ENCODE measurements at places on chromosomes 2 and 18. TPM values are rescaled to one million over a fixed set of nuclear protein-coding genes. Genes with fewer than 3 reads are reported as not detected.

The POTEE gene
- 2.0 TPM for total RNA-seq

The LRRTM4 gene
- total RNA-seq = not detected

The ERBB4 gene
- total RNA-seq = not detected

The NRP2 gene
- 11.1 TPM for total RNA-seq

The IL1A gene
- 1.7 TPM for total RNA-seq
